ENCODE measurements at places on chromosomes 7 and 10.

- no peak for DNase-seq
Measured at GRCh38 chr7:90931986-90932916, 332.0 kb upstream of the FZD1 start.

- DNase-seq = no peak
Measured at GRCh38 chr10:6912929-6913328, 332.9 kb upstream of the PRKCQ start.

DNA sequence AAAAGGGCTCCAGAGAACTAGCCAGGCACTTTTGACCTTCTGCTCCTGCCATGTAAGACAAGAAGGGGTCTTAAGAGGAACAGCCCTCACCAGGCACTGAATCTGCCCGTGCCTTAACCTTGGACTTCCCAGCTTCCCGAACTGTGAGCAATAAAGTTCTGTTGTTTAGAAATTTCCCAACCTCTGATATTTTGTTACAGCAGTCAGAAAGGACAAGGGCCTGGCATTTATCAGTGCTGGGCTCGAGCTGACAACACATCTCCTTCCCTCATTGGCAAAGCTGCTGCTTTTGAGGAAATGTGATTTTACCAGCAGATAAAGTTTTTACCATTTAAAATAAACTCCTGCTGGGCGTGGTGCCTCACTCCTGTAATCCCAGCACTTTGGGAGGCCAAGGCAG is 103.5 kb downstream of the GPR26 start:
- DNase-seq = no peak

DNA sequence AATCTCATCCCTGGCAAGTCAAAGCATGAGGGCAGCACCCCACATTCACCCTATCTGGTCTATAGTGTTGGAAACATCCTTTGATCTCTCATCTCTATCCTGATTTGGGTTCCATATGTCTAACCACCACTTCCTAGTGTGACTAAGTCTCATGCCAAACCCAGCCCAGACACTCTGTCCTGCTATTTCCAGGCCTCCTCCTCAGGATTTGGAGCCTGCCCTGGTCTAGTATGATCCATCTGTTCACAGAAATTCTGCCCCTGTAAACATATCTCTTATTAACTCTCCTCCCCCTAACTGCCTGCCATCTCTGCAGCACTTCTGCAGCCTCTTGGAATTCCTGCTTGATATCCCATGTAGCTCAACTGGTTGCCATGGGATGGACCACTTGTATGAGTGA is 320.9 kb upstream of the IMMP2L start:
- no peak for DNase-seq

- no peak for DNase-seq
Measured at GRCh38 chr10:46074196-46074946, 28.3 kb upstream of the MSMB start.

DNA sequence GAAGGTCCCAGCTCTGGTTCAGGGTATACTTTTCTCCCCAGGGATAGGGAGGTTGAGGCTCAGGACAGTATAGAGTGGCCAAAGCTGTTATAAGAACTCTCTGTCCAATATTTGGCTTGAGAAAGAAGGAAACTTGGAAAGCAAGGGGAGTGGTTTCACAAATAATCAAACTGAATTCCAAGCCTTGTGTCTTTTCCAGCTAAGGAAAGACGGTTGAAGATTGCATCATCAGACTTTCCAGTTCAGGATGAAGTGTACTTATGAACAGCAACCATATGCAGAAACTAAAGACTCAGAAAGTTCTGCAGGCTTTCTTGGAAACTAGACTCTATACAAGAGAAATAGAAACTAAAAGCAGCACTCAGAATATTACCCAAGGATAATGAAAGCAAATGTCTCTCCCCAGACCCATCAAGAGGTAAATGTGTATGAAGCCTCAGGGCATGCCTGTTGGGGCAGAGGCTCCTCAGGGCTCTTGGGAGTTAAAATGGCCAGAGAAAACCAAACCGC is 46.4 kb downstream of the RAMP3 start:
- DNase-seq = no peak

DNA sequence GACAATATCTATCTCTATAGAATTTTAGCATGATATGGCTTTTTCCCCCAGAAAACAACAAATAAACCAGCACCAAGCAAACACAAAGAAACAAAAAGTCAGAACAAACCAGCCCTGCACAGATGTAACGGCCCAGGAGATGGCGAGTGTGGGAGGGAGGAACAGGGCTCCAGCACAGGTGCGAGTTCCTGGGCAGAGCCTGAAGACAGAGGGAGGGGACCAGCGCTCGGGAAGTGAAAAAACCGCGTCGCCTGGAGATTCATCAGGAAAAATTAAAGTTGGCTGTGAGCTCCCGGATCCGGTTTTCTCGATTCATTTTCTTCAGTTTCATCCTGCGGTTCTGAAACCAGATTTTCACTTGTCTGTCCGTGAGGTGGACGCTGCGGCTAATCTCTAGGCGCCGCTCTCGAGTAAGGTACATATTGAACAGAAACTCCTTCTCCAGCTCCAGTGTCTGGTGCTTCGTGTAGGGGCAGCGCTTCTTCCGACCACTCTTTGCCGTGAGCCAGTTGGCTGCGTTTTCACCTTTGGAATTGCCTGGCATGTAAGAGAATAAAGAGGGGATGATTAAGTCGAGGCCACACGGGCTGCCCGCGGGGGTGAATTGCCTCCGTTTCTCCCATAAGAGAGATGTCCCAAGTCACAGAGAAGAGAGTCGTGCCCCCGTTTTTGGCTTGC is 2.3 kb downstream of the HOXA10 start:
- DNase-seq = no peak

GRCh38 chr7:8413600-8413999 is 19.8 kb upstream of the NXPH1 start:
- DNase-seq = no peak

DNA sequence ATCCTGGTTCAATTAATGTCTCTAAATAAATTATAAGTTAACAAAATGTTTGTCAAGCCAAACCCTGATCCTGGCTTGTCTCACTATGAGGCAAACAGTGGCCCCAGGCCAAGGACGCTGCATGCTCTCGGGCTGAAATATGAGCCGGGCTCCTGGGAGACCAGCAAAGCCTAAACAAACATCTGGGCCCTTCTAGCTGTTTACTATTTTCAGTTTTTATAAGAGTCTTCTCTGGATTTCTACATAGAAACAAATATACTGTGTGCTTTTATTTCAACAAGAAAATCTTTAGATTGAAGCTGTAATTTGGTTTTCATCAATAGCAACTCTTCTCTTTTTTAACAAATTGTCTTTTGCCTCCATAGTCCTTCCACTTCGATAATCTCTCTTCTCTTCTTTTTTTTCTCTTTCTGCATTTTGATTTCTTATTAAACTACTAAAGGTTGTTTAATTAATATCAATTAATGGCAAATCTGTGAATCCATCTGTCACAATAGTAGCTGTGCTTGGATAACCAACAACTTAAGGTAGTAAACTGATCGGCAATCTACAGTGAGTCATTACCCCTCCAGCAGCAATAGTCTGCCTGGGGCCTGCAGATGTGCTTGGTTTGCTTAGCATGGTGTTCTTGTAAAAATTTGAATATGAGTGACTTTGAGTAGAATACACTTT is 83.3 kb upstream of the DNAJC1 start:
- peak; percentile 15 for DNase-seq

- no peak for DNase-seq
Measured at GRCh38 chr7:109579901-109580300, 1010.2 kb downstream of the DNAJB9 start.

Data from SK-N-SH (cell line).